ENCODE measurements at places on chromosomes 3 and 15.

DNA sequence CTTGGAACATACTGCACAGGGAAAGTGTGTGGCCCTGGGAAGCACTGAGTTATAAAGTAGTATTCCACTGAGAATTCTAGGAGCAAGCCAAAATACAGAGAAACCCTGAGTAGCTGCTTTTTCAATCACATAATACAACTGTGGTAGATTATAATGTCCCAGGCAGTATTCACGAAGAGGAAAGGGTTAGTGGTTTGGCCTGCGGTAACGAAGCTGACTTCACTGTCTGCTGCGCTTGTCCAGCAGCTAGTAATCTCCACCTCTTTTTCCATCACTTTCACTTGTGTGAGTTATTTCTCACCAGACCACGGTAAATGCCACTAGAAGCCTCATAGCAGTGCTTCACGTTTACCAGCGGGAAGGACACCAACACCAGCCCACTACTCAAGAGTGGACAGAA, 34.4 kb downstream of the RPL39L start:
- DNase-seq = no peak

DNA sequence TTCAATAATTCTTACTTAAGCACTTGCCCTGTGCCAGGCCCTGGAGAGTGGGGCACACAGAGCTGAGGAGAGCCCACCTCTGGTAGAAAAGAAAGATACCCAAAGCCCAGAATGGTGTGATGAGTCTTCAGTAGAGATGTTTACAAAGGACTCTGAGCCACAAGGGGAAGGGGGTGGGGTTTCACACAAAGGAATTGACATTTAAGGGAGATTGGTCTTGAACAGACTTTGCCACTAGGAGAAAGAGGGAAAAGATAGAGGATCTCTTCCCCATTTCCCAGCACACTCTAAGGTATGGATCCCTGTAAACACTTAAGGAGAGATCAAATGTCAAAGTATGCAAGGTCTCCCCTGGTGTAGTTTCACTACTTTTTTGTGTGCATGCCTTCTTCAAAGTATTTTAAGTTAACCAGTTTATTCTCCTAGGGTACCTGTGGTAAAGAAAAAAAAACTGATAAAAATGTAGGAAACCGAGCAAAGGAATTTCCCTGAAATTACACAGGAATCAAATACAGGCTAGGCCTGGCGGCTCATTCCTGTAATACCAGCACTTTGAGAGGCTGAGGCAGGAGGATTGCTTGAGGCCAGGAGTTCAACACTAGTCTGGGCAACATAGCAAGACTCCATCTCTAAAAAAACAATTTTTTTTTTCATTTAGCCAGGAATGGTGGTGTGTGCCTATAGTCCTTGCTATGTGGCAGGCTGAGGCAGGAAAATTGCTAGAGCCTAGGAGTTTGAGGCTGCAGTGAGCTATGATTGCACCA, 117.6 kb upstream of the SKOR1 start:
- DNase-seq = no peak

- no peak for DNase-seq
Measured at GRCh38 chr3:108406063-108406660, 104.2 kb downstream of the MYH15 start.

- no peak for DNase-seq
Measured at GRCh38 chr15:93585012-93585411, 496.0 kb upstream of the RGMA start.

DNA sequence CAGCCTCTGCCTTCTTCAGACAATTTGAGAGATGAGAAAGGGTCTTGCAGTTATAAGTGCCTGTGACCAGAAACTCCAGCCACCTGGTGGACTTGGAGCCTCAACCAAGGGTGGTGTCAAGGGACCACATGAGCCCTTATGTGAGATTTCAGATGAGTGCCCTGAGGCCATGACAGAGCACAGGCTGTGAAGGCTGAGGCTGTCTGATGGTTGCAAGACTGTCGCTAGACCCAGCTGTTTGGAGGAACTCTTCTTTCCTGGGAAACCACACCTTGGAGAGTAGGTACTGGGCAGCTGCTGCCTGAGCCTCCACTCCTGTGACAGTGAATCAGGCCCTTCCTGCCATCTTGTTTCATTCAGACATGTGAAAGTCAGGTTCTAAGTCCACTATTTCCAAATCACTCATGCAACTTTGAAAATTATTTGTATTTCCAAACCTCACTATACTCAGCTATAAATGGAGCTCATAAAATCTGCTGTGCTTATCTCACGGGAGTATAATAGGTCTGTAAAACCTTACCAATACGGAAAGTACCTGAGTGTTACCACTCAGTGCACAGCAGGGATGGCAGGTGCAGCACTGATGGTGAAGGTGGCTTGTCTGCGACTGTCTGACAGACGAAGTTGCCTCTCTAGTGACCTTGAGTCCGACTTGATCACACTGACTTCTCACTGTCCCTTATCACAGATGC, 99.4 kb downstream of the RPL39L start:
- DNase-seq = no peak

- no peak for DNase-seq
Measured at GRCh38 chr3:155603302-155603701, 141.6 kb downstream of the PLCH1 start.

GRCh38 chr3:71406972-71407810, 176.3 kb downstream of the FOXP1 start:
- no peak for DNase-seq

DNA sequence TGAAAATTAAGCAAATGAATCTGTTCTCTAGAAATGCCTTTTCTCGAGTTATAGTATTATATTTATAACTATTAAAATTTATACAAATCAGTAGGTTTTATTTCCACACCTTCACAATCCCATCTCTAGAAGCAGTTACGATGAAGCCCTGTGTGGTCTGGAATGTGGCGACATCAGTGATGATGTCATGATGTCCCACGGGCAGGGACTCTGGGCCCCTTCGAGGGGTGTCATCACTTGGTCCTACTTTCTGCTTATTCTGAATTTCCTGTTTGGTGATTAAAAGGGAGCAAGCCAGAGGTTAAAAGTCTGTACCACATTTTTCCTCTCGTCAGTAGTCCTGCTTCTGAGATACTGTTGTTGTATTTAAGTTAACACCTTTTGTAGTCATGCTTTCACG, 67.4 kb downstream of the PIK3R4 start:
- DNase-seq = no peak

GRCh38 chr3:149959443-149959842, 11.3 kb downstream of the PFN2 start:
- DNase-seq = no peak

- DNase-seq = no peak
Measured at GRCh38 chr3:76065964-76066363, 280.6 kb upstream of the ZNF717 start.

DNA sequence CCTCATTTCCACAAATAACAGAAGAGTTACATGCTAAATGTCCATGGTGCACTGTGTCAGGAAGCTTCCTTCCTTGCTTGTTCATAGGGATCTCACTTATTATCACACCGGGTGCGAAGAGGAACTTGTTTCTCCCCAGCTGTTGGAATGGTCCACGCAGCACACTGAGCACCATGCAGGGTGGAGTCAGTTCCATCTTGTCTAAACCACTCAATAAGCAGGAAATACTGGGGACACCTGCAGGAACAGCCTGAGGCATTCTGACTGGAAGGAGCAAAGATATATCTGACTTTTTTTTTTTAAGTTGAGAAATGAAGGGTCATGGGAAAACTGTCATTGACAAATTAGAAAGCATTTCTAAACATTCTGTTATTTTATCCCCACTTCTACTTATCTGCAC, 70.0 kb upstream of the WDR72 start:
- no peak for DNase-seq

GRCh38 chr15:81744364-81744763, 301.5 kb downstream of the MEX3B start:
- no peak for DNase-seq

DNA sequence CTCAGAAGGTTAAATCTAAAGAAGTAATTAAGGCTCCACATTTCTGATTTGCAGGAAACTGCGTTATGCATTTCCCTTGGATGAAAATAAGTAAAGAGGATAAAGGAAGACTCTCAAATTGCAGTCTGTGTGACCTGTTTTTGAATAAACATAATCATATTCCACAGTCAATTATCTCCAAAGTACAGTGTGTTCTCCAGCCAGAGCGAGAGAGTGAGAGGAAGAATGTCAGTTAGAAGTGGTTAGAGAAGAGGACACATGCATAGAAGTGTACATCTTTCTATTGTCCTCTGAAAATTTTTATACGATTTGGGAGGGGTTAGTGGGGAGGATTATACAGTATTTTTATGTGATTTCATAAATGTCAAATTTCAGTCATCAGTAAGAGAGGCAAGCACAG, 487.1 kb downstream of the LPP start:
- DNase-seq = no peak

- DNase-seq = peak; percentile 40
Measured at GRCh38 chr3:143975554-143976152, 4.0 kb downstream of the DIPK2A start.

- DNase-seq = no peak
Measured at GRCh38 chr15:64361259-64361658, 5.3 kb upstream of the CSNK1G1 start.

- no peak for DNase-seq
Measured at GRCh38 chr15:60340207-60340921, 57.4 kb downstream of the ANXA2 start.

GRCh38 chr3:4978204-4978965, 852 bp upstream of the BHLHE40 start:
- DNase-seq = peak; percentile 83

DNA sequence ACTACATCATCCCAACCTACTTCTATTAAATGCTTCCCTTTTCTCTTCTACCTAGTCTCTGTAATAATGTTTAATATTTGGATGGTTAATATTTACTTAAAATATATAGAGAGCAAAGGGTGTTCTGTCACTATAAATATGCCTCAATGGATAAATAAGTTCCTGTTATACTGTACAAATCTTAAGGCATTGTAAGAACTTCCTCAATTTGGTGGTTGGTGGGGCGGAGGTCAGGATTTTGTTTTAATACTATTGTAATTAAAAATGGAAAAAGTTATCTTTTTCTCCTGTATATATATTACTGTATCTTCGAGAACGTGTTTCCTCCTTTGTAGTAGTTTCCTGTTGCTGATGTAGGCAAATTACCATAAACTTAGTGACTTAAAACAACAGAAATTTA, 41.5 kb downstream of the SPRED1 start:
- no peak for DNase-seq

DNA sequence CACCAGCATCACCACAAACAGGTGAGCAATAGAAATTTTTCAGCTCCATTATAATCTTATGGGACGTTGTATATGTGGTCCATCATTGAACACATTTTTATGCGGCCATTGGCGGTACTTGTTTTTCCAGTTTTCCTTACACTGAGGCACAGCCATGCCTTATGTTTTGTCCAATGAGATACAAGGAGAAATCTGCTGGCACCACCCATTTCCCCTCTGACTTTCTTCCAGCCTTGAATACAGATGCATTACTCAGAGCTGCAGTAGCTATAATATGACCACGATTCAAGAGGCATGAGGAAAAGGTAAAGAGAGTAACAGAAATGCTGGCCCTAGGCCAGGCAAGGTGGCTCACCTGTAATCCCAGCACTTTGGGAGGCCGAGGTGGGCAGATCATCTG, 9.0 kb upstream of the PIK3R4 start:
- no peak for DNase-seq

GRCh38 chr3:176969066-176969465, 228.2 kb downstream of the TBL1XR1 start:
- DNase-seq = no peak

- no peak for DNase-seq
Measured at GRCh38 chr3:170465955-170466354, 47.3 kb downstream of the CLDN11 start.

GRCh38 chr3:178194539-178194938, 341.7 kb upstream of the KCNMB2 start:
- no peak for DNase-seq

DNA sequence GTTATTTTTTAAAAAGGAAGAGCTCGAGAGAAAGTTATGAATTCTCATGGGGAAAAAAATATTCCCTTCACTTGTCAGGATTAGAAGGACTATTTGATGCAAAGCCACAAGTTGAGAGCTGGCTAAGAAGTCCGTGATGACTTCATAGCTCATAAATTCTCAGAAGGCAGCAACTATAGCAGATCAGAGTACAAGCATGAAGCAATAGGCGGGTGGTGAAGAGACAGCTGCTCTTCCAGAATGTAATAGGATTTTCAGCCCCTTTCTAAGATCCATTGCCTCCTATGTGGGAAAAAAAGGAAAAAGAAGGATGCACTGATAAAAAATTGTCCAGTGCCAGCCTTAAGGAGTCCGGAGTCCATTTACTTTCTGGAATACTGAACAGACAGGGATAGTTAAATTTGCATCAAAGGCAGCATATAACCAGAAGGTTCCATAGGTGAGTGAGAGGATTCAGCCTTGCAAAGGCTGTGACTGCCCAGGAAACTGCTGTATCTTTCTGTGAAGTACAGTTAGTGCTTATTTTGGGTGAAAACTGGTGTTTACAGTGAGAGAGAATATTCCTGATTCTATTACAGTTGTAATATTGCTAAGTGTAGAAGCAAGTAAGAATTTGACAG, 929.5 kb upstream of the ALCAM start:
- no peak for DNase-seq
